ENCODE measurements at places on chromosomes 2 and 18.

DNA sequence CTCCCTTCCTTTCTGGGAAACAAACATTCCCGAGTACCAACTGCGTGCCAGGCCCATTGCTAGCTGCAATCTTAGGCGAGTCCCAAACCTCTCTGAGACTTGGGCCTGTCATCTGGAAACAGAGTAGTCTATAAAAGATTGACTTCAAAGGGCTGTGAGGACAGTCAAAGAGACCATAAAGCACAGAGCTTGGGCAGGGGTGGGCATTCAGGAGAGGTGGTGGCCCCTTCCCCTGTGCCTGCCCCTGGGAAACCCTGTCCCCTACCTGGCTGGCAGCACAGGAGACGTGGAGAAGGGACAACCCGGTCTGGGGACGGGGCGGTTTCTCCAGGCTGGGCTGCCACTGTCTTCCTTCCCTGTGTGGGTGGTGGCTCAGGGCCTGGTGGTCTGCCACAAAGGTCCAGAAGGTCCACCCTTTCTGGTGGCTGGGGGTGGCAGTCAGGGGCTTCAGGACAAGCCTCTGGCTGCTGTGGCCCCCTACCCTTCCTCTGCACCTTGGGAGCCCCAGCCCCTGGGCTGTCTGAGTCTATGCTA, 33.9 kb upstream of the FOSL2 start:
- DNase-seq = no peak

DNA sequence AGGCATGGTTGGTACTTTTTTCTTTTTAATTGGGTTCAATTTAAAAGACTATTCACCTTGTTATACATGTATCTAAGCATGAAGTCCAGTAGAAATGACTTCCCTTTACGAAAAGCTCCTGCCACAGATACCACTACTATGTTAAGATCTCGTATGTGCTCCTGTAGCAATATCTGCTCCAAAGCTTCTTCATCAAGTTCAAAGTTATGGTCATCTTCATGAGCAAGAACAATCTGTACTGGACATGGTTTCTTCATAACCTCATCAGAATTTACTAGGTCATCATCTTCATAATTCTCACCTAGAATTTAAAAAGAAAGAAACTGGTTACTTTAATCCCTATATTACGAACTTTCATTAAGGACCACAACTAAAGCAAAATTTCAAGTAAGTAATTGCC, 33.9 kb downstream of the ATL2 start:
- no peak for DNase-seq

- DNase-seq = no peak
Measured at GRCh38 chr2:9310798-9311197, 104.2 kb downstream of the ASAP2 start.

GRCh38 chr2:205484764-205485163, 197.5 kb upstream of the NRP2 start:
- DNase-seq = no peak

- no peak for DNase-seq
Measured at GRCh38 chr2:155905657-155906056, 426.9 kb downstream of the NR4A2 start.

GRCh38 chr18:9542924-9543323, 67.6 kb downstream of the RALBP1 start:
- DNase-seq = no peak

DNA sequence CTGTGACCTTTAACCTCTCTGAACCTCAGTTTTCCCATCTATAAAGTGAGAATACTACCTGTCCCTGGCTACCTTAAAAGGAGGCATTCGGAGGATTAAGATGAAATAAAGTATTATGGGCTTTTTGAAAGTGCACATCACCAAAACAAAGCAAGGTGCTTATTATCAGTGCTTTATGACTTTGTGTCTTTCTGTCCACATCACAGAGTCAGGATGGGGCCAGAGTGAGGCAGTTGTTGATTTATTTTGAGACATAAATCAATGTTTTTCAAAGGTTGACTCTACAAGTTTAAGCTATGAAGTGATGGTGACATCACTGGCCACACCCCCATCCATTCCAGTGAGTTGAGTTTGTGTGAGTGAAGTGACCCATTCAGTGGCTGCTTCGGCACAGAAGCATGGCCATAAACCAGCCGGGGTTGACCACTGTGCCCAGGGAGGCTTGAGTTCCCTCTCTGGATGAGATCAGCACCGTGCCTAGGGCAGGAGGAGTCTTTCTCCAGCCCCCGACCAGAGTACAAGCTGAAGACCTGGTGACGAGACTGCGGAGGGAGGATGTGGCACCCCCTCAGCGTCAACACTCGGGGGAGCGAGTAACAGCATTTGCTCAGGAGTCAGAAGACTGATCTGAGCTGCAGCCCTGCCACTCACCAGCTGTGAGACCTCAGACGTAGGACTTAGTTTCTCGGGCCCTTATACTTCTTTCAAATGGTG, 89.0 kb upstream of the PPP1CB start:
- no peak for DNase-seq

- no peak for DNase-seq
Measured at GRCh38 chr18:4384932-4385331, 70.2 kb downstream of the DLGAP1 start.

GRCh38 chr2:191929288-191929687, 82.4 kb upstream of the CAVIN2 start:
- DNase-seq = no peak

DNA sequence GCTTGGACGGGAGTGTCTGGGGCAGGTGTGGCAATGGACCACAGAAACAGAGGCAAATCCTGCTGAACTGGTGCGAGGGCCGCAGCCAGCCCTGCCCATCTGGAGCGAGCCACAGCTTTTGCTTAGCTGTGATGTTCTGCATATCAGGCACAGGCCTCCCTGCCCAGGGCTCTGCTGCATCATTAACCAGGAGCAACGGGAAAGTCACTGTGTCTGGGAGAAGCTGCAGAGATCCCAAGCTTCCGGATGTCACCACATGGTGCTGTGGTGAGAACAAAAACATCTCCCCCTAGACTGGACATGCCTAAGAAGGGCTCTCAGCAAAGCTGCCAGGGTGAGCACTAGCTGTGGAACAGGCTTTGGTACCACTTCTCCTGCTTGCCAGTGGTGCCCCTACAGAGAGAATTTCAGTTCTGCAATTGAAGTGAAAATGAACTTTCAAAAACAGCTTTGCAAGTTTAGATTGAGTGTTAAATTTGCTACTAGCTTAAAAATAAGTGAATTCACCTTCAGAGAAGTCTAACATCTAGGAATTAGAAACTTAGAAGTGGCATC, 172.9 kb upstream of the MYT1L start:
- DNase-seq = no peak

DNA sequence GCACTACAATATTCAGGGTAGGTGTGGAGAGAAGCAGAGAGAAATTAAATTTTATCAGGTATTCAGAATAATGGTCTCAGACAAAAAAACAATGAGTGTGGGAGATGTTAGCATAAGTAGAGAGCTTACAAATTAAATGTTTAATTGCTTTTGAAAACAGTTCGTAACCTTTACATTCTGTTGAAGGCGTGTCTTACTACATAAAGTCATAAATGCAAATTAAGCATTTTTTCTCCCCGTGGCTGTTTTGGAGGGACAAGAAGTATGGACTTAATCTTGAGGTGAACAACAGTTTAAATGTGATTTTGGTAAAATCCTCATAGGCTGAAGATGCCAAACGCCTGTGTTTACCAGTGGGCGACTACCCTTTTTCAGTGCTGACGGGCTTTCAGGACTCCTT, 55.8 kb downstream of the OXER1 start:
- DNase-seq = no peak

DNA sequence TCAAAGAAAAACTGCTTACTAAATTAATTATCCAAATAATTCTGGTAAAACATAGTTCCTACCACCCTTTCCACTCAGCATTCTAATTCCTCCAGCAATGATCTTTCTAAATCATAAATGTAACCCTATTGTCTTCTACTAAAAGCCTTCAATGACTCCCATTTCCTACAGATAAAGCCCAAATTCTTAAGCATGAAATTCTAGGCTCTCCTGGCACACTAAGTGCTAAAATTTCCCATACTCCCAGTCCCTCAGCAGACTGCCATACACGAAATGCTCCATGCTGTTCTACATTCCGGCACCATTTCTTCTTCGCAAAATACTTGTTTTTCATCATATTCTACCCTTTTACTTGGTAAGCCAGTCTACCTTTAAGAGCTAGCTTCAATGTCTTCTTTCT, 96.9 kb downstream of the CHN1 start:
- no peak for DNase-seq

GRCh38 chr18:32328379-32328778, 138.5 kb downstream of the MEP1B start:
- DNase-seq = no peak

GRCh38 chr18:36158266-36158867, 28.7 kb downstream of the ELP2 start:
- no peak for DNase-seq

DNA sequence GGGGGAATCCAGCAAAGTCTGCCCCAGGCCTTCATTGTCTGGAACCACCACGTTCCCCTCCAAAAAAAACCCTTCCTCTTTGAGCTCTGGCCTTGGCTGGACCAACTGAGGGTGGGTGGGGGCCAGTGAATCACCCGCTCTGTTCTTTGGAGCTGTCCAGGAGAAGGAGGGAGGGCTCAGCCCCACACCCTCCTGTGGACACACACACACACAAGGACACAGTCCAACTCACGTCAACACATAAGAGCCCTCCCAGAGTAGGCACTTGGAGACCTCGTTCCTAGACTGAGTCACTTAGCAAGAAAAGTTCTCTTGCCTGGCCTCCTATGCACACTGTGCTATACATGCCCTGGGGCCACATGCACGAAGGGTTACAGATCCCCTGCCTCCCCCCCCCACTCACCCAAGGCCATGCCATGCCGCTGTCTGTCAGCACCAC, 1.2 kb upstream of the TNS1 start:
- peak; percentile 95 for DNase-seq

DNA sequence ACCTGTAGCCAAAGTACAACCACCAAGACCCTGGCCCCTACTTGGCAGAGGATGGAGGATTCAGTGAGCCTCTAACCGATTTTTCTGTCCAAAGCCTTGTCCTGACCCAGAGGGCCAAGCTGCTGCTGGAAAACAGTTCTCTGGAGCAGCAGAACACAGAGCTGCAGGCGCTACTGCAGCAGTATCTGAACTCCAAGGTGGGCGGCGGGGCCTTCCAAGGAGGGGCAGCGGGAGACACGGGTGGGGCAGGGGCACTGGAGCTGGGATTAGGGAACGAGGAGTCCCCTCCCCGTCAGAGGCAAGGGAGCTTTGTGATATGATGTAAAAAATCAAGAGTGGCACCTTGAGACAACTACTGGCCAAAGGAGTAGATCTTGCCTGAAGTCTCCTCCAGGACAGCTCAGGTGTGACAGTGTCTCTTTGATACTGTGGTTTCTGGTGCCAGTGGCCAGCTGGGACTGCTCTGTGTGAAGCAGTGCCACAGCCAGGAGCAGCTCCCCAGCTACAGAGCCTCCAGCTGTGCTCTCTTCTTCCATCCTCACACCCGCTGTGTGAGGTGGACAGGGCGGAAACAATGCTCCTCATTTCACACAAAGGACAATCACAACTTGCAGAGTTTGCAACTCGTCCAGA, 22.8 kb downstream of the OTOF start:
- no peak for DNase-seq

DNA sequence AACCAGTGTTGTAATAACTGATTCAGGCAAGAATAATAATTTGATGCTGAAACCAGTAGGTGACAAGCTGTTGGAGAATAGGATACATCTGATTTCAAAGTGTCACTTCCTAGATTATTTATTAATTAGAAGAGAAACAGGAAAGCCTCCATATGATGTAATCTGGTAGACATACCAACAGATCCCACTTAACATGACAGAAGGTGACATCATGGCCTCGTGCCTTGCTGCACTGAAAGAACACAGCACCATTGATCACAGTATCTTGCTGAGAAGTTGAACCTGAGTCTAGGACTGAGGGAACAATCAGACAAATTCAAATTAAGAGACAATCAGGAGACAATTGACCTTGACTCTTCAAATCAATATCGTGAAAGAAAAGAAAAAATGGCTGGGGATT, 131.6 kb upstream of the DLGAP1 start:
- DNase-seq = no peak

GRCh38 chr2:192775459-192776262, 580.9 kb upstream of the TMEFF2 start:
- DNase-seq = no peak

- no peak for DNase-seq
Measured at GRCh38 chr2:207141386-207141785, 24.4 kb downstream of the KLF7 start.

GRCh38 chr2:29218071-29218470, 102.9 kb downstream of the CLIP4 start:
- no peak for DNase-seq

DNA sequence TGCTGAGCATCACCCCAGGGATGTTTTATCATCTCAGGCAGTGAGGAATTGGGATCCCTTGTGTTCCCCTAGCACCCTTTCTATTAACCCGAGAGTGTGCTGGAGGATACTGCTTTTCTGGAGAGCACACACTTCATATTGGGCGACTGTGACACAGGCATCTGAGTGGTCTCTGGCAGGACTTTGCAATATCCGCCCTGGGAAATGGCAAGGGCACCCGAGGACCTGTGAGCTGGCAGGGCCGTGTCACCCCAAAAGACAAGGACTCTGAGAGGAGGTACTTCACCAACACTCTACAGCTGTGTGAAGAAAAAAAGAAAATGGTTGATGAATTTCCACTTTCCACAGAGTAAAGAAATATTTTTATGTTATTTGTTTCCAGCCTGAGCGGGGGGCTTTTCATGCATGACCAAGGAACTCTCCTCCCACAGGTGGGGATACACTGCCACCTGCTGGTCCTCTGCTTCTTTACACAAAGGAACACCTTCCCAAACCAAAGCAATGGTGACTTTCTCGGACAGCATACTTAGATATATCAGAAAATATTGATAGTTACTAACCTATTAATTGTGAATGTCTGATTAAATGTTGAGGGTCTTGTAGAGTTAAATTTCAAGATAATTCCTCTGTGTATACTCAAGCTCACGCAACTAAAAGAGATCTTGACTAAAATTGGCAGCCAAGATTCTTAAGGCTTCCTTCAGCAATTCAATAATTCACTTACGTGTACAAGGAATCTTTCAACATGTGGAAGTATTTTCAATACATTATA, 45.9 kb upstream of the REG3G start:
- DNase-seq = no peak

DNA sequence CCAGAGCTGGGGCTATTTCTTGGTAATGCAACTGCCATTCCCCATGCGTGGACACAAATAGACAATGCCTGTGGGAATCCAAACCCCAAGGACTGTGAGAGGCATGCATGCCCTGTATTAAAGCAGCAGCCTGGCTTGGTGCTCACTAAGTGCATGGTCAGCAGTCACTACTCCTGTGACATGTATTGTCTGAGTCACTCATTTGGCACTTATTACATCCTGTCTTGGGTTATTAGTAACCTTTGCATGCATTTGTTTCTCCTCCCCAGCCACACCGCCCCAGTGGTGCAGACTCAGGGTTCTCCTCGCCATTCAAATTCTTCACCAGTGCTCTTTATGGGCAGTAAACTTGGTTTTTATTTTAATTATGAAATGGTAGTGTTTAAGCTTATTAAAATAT, 30.2 kb downstream of the PRKCE start:
- no peak for DNase-seq

DNA sequence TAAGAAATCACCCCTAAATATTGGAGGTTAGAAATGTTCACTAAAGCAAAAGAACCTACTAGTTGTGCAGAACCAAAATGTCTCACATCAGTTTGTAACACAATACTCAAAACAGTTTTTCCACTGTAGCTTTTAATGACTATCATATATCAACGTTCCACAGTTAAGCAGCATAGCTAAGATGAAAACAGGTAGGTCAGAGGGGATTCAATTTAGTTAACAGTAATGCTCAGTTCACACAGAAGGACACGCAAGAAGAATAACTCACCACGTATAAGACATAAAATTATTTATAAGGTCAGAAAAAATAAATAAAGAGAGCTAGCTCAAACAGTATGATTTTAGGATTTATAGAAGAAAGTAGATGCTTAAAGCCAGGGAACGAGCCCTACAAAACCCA, 118.9 kb upstream of the CCDC150 start:
- no peak for DNase-seq

Measured in ovary (tissue), 10 donors.